HEK293T (cell line): ENCODE measurements at places on chromosomes 11 and 22.

GRCh38 chr22:17710023-17710422 lies 64.2 kb downstream of the BID start:
- DNase-seq, result no peak

GRCh38 chr22:46030231-46030880 lies 53.4 kb upstream of the WNT7B start:
- DNase-seq, result no peak

GRCh38 chr11:31160504-31161422 lies 208.8 kb downstream of the DCDC1 start:
- peak; percentile 20 for DNase-seq

- no peak for DNase-seq
Measured at GRCh38 chr22:49052560-49052959, 775.1 kb downstream of the BRD1 start.

DNA sequence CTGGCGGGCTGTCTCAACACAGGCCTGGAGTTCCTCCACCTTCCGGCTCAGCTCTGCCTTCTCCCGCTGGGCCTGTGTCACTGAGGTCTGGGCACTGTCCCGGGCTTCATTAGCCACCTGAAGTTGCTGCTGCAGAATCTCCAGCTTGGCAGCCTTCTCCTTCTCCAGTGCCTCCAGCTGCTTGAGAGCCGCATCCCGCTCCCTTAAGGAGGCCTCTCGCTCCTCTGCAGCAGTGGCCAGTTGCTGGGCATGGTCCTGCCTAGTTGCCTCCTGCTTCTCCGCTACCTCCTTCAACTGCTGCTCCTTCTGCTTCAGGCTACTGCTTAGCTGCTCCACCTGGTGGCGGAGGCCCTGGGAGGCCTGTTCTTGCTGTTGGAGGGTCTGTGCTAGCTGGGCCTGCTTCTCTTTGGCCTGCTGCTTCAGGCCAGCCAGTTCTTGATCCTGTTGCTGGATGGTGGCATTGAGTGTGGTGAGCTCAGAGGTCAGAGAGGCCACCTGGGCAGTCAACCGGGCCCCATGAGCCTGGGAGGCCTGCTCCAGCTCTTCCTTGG lies 16.9 kb downstream of the IL18BP start:
- DNase-seq, result no peak

DNA sequence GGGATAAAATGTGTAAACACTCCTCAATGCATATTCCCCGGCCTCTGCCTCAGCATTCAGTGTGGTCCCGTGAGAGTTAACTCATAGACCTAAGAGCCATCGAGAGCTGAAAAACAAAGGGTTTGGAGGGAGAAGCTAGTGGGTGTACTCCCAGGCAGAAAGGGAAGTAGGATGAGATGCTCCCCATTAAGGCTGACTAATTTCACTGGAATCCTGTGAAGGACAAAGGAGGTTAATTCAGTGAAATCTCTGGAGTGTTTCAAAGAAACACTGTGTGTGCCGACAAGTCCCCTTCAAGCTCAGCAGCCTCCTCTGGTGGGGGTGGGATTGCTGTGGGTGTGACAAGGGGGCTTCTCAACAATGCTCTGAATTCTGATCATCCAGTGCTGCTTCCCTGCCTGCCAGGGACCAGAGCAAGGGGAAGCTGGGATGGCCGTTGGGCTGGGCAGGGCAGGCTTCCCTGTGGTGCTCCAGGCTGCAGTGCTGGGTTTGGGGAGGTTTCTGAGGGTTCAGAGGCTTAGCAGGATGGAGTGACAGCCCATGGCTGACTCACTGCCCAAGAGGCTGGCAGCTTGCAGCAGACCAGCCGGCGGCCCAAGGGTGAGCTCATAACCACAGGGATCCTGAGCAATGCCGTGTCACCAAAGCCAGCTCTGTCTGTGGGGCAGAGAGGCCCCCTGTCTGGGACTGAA lies 61.4 kb upstream of the BMAL1 start:
- no peak for DNase-seq

DNA sequence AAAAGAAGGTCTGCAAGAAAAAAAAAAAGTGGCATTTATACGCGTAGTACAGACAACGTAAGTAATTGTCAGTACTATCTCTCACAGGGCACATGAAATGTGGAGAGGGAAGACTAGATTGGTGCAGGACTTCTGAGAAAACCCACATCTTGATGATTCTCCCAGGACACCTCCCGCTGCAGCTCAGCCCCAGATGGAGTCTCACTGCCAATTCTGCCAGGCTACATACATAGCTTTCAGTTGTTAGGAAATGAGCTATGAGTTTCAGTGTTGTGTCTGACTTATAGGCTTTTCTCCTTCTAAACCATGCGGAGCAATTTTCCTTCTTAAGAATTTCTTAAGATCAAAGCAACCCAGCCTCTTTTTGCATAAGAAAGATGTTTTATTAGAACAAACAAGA lies 9.6 kb downstream of the OR5A2 start:
- DNase-seq, result no peak

DNA sequence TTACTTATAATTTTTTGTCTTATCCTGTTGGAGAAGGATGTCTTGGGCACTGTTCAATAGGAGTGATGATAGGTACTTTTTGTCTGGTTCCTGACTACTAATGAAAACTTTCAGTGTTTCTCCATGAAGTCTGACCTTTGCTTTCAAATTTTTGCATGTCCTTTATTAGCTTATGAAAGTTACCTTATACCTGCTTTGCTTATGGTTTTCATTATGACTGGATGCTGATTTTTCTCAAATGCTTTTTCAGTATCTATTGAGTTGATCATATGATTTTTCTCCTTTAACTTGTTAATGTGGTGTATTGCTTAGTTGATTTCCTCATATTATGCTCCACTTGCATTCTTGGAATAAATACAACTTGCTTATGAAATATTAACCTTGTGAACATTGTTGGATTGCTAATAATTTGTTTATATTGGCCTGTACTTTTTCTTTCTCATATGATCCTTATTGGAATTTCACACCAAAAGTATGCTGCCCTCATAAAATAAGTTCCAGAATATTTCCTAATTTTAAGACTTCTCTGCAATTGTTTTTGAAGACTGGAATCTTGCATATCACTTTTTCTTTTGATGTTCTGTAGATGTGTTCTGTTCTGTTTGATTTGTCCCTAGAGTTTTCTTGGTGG lies 85.0 kb upstream of the SC5D start:
- no peak for DNase-seq

DNA sequence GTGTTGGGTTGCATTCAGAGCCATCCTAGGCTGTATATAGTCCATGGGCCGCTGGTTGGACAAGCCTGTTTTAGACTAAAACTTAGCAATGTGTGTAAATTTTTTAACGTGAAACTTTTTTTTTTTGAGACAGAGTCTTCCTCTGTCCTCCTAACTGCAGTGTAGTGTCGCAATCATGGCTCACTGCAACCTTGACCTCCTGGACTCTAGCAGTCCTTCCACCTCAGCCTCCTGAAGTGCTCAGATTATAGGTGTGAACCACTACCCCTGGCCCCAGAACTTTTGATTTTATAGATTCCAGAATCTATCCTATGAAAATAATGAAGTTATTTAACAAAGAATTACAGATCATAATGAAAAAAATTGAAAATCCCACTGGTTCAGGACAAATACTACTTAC lies 29.9 kb upstream of the PANX2 start:
- no peak for DNase-seq

- no peak for DNase-seq
Measured at GRCh38 chr11:46302866-46303265, 25.4 kb downstream of the CREB3L1 start.

- DNase-seq, result no peak
Measured at GRCh38 chr22:32591620-32592019, 117.0 kb downstream of the FBXO7 start.

- no peak for DNase-seq
Measured at GRCh38 chr11:48024635-48025071, 44.3 kb downstream of the PTPRJ start.

DNA sequence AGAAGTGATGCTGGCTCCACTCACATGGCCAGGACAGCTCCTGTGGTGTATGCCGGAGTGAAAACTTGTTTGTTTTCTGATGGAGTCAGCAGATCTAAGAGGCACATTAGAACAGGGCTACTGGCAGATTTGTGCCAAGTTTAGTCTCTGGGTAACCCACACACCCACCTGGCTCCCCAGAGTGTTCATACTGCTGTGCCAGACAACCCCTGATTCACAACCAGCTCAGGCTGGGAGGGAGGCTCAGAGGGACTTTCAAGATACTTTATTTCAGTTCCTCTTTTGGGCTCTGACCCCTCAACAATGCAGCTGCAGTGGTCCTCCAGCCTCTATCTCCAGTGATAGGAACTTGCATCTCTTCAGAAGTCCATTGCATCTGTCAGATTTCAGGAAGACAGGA lies 8.5 kb downstream of the NTM start:
- no peak for DNase-seq

DNA sequence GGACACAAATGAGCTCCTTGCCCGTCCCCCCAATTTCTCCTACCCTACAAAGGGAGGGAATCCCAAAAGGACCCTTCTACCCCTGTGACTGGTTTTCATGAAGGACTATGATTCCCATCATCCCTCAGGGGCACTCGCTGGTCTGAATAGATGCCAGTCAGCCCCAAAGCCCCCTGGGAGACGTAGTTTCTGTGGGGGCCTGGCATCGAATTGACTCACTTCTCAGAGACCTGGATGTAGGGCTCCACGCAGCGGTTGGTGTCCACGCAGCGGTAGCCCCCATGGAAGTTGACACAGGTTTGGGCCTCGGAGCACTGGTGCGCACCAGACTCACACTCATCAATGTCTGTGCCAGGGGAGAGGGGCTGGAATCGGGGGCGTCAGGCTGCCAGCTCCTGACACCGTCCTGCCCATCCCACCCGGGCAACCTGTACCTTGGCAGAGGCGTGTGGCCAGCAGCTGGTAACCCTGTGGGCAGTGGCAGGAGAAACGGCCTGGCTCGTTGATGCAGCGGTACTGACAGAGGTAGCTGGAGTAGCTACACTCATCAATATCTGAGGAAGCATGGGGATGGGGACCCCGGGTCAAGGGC lies 4.4 kb downstream of the EFEMP2 start:
- DNase-seq, result no peak

DNA sequence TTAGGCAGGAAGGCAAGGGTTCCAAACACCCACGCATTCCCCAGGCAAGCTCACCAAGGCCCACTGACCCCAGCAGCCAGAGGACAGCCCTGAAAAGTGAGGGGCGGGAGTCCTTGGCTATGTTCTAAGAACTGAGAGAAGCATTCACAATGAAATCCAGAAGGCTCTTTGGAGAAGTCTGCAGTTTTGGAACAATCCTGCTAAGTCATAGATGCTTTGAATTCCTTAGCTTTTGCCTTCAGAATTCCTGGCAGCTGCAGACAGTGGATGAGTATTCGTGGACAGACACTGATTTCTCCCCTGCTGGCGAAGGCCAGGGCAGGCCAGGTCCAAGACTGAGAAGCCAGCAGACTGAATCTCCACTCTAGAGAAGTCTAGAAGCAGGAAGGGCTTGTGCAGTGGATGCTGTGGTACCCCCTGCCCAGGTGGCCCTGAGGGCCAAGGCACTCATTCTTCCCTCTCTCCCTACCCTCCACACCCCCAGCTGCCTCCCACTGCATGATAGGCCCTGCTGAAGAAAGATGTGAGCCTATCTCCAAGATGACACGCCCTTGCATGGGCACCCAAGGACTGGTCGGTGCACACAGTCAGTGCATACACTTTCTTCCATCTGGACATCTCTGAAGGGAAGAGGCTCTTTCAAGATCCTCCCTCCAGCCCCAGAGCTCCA lies 133.2 kb upstream of the TEAD1 start:
- no peak for DNase-seq

- no peak for DNase-seq
Measured at GRCh38 chr11:2355000-2355644, 22.0 kb upstream of the CD81 start.

DNA sequence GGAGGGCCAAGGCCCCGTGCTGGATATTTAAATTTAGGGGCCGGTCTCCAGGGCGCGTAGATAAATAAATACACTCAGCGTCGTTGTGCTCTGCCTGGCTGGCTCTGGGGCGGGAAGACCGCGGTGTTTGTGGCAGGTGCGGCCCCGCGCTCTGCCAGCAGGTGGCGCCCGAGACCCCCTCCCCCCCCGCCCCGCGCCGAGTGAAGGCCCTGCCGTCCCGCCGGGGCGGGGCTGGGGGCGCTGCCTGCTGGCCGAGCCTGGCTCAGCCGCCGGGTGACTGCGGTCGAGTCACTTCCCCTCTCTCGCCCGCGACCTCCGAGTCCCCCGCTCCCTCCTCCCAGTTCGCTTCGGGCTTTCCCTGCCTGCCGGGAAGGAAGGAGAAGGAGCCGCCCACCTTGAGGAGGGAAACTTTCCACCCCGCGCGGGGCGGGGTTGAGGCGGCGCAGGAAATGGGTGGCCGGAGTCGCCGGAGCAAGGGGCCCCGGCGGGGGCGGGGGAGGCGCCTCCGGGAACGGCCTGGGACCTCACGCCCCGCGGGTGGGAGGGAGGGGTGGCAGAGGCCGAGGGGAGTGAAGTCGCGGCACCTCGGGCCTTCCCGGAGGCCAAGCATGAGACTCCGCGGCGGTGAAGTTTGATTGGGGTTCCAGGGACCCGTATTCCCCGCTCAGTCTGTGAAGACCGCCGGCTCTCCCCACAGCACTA lies 1.6 kb upstream of the EHBP1L1 start:
- DNase-seq, result peak; percentile 89

GRCh38 chr22:50720301-50721256 lies 17.4 kb upstream of the ACR start:
- DNase-seq, result no peak

GRCh38 chr11:31059529-31059928 lies 310.0 kb downstream of the DCDC1 start:
- DNase-seq, result no peak

DNA sequence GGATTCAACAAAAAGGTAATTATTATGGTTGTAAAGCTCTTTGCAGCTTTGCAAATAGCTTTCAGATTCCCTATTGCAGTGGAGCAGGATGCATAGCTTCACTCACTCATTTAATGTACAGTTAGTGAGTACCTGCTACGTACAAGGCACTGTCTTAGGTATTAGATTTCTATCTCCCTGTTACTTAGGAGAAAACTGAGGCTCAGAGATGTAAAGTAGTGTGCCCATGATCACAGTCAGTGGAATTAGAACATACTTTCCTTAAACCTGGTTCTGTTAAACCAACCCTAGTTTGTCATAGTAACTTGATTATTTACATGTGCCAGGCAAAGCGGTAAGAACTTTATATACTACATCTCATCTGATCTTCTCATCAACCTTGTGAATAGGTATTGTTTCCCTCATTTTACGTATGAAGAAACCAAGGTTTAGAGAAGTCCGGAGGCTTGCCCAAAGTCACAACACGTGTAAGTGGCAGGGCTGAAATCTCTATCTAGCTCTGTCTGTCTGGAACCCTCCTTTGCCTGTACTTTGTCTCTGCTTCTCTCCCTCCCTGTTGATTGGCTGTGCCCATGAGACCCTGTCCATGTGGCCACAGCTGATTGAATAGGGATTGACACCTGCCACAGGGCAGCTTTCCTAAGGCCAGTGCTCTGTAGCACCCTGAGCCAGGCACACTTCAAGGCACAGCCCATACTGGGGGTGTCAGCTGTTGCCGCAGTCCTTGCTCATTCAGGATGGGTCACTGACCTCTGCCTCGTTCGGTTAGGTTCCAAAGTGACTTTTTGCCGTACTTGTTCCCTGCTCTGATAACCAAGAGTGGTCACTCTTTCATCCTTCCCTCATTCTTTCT lies 63.8 kb upstream of the PRSS23 start:
- no peak for DNase-seq

- DNase-seq, result no peak
Measured at GRCh38 chr11:110026858-110027626, 66.2 kb upstream of the ZC3H12C start.

- DNase-seq, result no peak
Measured at GRCh38 chr11:19602406-19602805, 110.2 kb upstream of the NAV2 start.

- no peak for DNase-seq
Measured at GRCh38 chr11:30358536-30358935, 35.6 kb downstream of the ARL14EP start.
